Hematopoietic multipotent progenitor cell treated with erythropoietin and hydrocortisone succinate and interleukin-3 and kit ligand, for 17 days (in vitro differentiated cells): ENCODE measurements at places on chromosomes 1 and 21.

DNA sequence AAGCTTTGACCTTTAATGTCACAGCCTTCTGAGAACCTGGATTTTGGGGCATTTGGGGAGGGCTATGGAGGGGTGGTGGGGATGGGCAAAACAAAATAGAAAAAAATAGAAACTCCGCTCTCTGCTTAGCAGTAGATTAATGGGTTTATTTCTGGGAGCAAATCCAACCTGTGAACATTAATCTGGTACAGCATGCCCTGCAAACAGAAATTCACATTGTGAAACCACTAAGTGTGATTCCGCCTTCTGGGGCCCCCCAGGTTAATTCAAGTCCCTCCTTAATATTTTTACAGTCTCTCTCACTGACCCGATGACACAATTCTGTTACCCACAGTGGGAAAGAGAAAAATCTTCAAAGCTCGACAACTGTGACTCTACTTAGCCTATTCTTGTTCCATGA lies 76.4 kb downstream of the TIAM1 start:
- DNase-seq: no peak

DNA sequence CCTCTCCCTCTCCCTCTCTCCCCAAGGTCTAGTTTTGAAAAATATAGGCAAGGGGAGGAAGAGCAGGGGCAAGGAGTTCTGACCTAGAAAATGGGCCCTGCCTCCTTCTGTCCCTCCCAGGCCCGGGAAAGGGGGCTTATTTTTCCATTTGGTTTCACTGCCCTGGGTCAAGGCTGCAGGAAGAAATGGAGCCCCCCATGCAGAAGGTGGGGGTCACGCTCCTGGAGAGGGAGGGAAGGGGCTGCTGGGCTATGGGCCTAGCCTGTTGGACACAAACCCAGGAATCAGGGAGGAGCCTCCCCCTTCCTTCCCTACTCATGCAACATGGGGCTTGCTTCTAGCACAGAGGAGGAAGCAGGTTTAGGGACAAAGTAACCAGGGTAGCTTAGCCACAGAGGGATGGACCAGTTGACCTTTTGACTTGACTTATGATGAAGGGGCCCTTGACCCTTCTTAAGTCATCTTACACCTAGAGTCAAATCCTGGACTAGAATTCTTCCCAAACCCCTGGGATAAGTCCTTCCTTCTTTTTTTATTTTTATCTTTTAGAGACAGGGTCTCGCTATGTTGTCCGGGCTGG lies 70.4 kb upstream of the SSBP3 start:
- no peak for DNase-seq

DNA sequence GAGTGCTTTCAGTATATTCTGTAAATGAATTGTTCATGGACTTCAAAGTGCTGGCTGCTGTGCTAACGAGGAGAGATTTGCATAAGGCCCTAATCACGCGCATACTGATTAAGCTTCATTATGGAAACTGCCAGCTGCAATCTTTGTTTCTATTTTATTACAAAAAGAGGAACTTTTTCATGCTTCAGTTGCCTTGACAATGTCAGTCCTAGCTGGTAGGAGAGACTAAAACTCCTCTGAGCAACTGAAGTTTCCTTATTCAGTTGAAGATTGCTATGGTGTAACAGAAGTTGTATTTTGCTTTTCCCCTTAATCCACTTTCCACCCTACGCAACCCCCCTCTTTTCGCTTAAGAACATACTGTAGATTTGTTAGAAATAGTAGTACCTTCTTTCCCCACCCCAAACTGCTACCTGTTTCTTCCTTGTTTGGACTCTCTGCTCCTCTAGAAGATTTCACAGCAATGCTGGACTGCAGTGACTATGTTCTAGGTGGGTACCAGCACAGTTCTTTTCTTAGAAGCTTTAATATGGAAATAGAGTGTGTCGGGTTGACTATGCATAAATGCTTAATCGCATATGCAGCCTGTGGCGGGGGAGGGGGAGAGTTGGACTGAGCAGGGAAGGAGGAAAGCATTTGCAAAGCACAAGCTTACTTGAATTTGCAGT lies 108.3 kb downstream of the POU2F1 start:
- no peak for DNase-seq

- DNase-seq: no peak
Measured at GRCh38 chr21:41673071-41673470, 93.8 kb downstream of the RIPK4 start.

DNA sequence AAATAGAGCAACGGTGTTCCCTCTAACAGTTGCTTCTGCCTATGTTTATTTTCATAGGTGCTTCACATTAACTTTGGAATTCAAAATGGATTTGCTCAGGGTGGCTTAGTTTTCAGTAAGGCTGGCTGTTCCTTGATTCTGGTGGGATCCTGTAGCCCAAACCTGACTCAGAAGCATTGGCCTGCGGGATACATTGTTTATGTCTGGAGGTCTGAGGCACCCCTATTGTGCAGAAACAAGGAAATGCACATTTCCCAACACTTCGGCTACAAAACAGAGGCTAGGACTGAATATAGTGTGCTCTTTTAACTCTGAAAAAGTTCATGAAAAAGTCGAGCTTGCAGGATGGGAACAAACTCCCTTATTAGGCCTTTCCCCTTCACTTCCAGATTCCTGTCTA lies 133.8 kb upstream of the F3 start:
- no peak for DNase-seq

DNA sequence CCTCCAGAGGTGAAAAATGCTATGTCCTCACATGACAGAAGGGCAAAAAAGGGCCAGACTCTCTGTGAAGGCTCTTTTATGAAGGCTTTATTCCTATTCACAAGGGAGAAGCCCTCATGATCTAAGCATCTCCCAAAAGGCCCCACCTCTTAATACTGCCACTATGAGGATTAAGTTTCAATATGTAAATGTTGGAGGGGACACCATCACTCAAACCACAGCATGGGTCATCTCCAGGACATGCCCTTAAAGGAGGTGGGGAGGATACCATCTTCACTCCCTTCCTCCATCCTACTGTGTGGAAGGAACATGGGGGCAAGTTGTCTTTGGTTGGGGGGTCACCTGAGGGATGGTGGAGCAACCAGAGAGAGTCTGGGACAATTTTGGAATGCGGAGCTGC lies 170.1 kb downstream of the TRIM33 start:
- DNase-seq: no peak

DNA sequence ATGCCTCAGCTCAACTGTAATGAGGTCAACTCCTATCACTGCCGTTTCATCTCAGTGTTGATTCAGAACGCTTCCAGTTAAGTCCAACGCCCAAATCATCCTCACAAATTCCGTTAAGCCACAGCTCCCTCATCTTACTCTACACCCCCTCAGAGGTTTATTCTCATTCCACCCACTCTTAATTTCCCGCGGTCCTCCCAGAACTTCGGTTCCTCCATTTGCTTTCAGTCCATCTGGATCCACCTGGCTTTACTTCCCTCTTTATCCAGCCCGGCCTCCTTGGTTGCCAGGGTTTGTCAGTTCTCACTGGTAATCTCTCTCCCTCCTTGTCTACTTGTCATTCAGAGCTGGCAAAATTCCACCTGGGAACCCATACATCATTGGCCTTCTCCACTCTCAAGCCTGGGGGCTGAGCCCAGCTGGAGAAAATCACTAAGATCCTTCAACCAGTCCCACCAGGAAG lies 51.3 kb upstream of the RUNX1 start:
- no peak for DNase-seq

DNA sequence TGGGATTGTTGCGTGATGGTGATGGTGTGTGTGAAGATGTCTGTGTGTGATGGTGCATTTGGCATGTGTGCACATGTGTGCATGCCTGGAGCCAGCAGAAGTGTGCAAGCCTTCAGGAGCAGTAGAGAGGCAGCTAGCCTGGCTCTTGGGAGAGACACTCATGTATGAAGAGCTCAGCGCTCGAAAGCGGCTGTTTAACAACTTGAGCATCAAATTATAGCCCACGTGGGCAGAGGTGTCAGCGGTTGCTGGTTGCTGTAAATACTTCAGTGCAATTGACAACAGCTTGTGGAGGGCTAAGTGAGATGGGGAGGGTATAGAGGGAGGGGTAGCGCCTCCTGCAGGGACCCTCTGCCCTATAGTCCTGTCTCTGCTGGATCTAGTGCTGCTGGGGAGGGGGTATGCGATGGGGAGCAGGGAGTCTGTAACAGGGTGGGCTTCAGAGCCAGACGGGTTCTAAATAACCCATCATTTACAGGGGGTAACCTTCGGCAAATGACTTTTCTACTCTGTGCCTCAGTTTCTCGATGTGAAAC lies 21.5 kb downstream of the FOXD2 start:
- DNase-seq: no peak

DNA sequence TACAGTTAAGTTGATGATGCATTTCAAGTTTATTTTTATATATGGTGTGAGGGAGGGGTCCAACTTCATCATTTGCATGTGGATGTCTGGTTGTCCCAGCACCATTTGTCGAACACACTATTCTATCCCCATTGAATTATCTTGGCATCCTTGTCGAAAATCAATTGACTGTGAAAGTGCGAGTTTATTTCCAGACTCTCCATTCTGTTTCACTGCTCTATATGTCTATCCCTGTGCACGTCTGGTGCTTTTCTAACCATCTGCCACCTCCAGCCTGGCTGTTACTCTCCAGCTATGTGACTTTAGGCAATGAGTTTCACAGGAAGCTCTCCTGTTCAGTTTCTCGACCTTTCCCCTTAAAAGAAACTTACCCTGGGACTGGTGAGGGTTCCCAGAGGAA lies 137.1 kb upstream of the KLHDC7A start:
- DNase-seq: no peak

DNA sequence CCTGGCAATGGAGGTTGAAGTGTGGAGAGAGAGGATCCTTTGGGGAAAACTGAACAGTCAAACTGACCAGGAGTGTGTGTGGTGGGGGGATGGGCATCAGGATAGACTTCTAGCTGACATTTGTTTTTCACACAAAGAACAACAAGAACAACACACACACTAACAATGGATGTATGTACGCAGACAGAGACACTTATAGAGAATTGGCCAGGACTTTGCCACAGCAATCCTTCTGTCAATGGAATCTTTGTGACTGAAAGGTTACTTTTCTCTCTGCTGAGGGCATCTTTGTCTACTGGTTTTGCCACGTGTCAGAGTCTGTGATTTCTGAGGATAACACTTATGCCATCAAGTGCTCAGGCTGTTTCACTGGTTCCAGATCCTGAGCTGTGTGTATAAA lies 12.4 kb upstream of the FCGR2A start:
- DNase-seq: no peak

- no peak for DNase-seq
Measured at GRCh38 chr1:225747566-225747965, 30.1 kb upstream of the SRP9 start.

- no peak for DNase-seq
Measured at GRCh38 chr1:169528215-169529067, 42.7 kb upstream of the SLC19A2 start.
